EH (cell line): ENCODE measurements at places on chromosomes 2 and 18.

DNA sequence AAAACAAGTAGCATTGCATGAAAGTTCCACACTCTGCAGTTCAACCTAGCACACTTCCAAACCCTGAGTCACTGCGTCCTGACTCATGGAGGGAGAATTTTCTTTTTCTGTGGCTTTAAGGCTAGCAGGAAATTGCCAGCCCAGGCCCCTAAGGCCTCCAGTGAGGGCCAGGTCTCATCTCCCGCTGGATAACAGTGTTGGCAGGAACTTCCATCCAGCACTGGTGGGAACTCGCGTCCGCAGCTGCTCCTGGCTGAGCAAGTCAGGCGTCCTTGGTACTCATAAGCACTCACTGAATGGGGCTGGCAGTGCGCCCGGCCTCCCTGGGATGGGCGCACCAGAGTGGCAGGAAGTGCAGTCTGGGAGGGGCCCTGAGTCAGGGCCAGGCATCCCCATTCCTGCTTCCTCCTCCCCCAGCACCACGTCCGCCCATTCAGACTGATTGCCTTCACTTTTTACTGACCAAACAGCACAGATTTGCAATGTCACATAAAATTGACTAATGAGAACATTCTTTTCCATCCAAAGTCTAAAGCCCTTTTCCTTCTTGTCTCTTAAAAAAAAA lies 14.3 kb downstream of the MALL start:
- DNase-seq = peak; percentile 100

- no peak for DNase-seq
Measured at GRCh38 chr2:29374823-29375222, 259.6 kb downstream of the CLIP4 start.

DNA sequence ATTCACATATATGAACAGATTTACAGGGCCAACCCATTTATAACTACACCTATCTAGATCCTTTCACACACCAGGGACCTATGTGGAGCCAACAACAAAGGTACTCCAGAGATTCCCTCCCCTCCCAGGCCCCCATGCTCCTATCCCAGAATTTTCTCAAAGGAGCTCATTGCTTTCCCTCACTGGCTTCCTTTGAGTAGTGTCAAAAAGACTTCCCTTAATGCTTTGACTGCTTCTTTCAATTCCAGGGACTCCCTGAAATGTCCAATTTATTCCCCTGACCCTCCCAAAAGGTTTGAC lies 46.6 kb downstream of the IKZF2 start:
- DNase-seq = no peak

DNA sequence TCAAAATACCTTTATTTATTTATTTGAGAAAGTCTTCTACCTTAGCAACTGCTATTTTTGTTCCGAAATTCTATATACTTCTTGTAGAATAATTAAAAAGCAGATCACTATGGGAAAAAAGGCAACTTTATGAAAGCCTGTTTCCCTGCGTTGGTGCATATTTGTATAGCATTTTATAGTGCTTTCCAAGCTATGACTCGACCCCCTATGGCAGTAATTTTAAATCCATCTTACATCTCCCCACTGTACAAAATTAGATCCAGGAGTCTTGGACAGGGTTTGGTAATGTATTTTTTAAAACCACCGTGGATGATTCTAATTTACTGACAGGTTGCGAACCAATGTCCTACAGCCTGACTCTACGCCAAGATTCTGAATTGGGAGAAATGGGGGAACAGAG lies 10.1 kb downstream of the TANK start:
- DNase-seq = no peak

DNA sequence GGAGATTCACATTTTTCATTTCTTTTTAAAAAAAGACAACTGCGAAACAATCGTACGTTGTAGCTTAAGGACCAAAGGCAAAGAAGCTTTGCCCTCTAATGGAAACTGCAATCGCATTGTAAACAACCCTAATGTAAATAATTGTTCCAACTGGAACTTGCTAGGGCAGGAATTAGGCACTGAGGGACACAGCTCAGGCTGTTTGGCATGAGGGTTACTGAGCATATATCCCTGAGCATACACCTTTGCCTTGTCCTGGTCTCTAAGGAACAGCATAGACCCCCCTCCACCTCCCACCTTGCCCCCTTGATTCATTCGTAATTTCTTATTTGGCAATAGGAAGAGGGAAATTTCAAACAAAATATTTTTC lies 396.4 kb downstream of the LNPK start:
- DNase-seq = no peak

DNA sequence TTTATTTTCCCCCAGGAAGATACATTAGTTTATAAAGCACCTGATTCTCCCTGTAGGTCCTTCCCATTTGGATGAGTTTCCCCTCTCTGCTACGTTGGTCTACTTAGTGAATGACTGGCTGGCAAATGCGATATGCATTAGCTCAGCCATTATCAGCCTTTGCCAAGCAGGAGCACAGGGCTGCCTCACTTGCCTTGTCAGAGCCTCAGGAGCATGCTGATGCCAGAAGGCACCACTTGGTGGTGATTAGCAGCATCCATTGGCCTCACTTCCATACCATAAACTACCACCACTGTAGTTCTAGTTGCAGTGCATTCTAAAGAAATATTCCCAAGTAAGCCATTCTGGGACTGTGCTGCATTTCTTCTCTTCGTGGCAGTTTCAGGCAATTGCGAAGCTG lies 442.8 kb upstream of the CHST9 start:
- DNase-seq = no peak

DNA sequence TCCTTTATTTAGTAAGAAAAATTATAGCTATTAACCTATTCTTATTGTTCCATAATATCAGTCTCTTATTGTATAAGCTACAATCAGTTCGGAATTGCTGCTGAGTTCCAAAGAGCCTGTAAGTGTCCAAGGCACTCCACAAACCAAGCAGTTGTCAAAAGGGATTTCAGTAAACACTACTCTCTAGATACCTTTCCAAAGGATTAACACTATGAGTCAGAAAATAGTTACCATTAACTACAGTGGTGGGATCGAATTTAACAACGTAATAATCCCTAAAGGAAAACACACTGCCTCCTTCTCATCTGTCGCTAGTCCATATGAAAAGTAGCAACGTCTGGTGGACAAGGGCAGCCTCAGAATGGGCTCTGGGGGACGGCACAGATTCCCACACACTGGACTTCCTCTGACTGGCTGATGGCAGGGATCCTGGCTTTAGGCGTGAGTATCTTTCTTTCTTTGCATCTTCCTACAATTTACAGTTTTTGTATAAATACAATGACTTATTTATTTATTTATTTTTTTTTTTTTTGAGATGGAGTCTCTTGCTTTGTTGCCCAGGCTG lies 8.8 kb downstream of the TGFBRAP1 start:
- DNase-seq = peak; percentile 11

DNA sequence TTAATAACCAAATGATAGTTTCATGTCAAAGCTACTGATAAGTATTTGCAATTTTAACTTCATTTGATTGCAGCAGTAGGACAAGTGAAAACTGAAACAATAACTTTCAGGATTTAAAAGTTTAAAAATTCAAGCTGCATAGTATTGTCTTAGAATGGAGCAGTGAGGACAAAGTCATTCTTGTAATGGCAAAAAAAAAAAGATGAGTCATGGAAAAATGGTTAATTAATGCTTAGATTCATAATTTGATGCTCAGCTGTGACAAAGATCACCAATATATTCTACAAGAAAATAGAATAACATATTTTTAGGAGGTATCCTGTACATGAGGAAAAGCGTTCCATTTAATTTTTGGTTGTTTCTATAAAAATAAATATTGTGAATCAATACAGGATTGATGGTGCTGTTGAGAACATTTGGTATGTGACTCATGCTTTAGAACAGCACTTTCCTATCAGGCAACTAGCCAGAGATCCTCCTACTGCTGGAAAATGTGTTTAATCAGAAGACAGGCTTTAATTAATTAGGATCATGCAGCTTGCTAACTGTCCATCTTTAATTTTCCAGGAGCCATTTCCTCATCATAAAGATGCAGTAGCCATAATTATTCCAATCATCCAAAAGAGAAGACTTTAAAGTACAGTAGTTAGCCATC lies 239.0 kb upstream of the MMADHC start:
- peak; percentile 29 for DNase-seq

DNA sequence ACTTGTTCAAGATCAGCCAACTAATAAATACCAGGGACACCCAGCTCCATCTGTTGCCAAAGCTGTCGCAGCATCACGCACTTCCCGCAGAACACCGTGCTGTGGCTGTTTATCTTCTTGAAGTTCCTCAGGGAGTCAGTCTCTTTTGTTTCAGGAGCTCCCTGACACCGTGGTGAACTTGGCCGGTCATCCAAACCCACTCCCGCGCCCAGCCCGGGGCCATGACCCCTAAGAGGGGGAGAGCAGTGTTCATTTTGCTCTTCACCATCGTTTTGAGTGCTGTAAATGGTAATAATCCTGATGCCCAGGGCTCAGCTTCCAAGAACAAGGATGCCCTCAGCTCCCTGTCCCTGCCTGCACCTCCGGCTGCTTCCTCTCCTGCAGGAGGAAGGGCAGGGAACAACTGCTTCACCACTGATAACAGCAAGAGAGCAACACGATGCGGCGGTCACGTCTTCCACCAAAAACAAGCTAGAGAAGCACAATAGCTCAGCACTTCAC lies 131.4 kb downstream of the SEPTIN10 start:
- DNase-seq = no peak

DNA sequence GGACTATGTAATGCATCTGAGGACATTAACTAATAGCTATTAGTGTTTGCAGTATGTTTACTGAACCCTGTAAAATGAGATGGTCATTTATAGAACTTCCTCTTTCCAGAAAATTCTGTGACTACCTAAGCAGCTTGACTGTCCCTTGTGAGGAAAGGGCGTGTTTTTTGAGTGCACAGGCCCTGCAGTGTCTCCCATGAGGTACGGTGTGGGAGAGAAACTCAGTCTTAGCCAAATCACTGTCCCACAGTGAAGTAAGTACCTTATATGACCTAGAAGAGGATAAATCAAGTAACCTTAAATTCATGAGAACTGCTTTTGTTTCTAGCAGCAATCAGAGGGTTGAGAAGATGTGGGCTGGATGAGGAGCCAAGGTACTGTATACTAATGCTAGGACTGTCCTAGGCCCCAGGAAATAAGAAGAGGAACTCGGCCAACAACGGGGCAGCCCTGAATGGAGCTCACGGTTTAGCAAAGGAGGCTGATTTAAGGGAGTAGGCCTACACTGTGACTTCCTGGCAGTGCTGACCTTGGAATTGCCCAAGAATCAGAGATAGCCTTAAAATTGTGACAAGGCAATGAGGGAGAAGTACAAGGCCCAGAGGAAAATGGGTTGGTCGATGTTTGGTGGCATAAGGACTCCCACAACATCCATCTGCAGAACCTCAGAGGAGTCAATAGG lies 103.5 kb upstream of the CTAGE1 start:
- no peak for DNase-seq

GRCh38 chr2:151922845-151923666 lies 94.8 kb upstream of the ARL5A start:
- no peak for DNase-seq

GRCh38 chr2:85246348-85246747 lies 81.4 kb downstream of the TGOLN2 start:
- peak; percentile 61 for DNase-seq

DNA sequence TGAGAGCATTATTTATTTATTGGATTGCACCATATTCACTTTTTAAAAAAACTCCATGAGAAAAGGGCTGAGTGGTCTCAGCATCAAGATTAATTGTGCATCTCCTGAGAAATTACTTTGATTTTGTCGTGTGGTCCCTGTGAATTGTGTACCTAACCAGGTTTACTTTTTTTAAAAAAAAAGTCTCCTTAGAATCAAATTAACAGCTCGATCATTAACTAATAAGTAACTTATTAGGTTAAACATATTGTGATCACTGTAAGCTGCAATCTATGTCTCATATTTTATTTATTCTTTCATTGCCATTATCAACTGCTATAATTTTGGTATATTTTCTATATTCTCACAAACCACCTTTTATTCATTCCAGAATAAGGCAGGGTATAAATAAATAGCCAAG lies 318.2 kb downstream of the ADCYAP1 start:
- no peak for DNase-seq

- DNase-seq = no peak
Measured at GRCh38 chr2:236705295-236706105, 135.9 kb downstream of the ACKR3 start.

DNA sequence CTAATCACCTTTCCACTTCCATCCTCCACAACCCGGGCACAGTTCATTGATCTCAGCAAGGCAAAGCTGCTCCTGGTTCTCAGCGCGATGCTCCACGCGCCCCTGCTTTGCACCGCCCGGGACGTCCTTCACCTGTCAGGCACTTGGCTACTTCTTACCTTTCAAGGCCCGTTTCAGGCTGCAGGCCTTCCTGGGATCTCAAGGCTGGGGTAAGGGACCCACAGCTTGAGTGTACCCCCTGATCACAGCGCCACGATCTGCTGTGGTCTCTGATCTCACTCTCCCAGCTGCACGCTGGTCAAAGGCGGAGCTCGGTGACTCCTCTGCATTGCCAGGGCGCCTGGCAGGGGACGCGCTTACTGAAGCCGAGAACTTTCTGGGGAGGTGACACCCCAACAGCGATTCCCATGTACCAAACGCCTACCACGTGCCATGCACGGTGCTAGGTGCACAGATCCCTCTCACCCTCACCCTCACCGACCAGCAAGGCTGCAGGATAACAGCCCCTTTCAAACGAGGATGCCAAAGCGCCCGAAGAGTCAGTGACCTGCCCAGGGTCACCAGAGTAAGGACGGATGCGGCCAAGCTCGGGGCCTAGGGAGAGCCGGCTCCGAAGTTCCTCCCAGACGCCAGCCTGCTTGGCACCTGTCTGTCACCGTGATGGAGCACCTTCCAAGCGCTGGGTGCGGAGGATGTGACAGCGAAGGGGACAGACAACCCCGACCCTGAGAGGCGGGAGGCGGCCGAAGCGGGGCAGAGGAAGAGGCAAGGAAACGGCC lies 818 bp downstream of the ITGB1BP1 start:
- DNase-seq = peak; percentile 55

- no peak for DNase-seq
Measured at GRCh38 chr2:223169830-223170605, 118.0 kb downstream of the KCNE4 start.

DNA sequence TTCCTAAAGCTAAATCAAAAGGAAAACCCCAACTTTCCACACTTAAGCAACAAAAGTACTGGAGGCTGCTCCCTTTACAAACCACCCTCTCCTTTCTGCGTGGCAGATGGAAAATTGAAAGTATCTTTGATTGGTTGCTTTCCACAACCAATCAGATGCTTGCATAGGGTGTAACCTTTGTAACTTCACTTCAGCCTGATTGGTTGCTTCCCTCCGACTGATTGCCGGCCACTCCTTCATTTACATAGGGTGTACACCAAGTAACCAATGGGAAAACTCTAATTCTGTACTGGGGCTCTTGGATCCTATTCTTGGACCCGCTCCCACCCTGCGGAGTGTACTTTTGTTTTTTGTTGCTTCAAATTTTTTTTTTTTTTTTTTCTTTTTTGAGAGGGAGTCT lies 297.7 kb downstream of the NCKAP5 start:
- no peak for DNase-seq

DNA sequence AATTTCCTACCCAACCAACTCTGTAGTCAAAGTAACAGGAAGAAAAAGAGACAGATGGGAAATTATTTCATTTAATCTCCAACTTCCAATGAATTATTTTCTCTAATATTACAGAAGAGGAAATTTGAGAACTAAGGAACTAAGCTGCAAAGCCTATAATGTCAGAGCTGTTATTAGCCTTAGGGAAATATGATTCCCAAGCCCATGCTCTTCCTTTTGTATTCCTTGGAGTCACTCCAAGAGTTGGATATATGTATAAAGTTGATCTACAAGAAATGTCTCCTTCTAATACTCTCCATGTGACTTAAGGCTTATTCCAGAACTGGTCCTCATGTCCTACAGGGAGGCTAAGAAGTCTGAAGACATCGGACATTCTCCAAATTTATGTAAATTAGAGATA lies 31.6 kb upstream of the VWC2L start:
- no peak for DNase-seq

- DNase-seq = peak; percentile 35
Measured at GRCh38 chr18:26746826-26747475, 118.6 kb downstream of the AQP4 start.
